Hair follicle dermal papilla cell (primary cell): ENCODE measurements at places on chromosomes 11 and 22. TPM values are rescaled to one million over a fixed set of nuclear protein-coding genes. Genes with fewer than 3 reads are reported as not detected.

The OR52N1 gene
- total RNA-seq: not detected in 2 replicates

The OR51V1 gene
- not detected in 2 replicates for total RNA-seq

The DEUP1 gene
- under 0.01 TPM in 1 of 2 replicates, not detected in the other for total RNA-seq

The KRTAP5-1 gene
- not detected in 2 replicates for total RNA-seq

The PHOX2A gene
- total RNA-seq: not detected in 2 replicates

The TMEM121B gene
- total RNA-seq: under 0.01 TPM in 1 of 2 replicates, not detected in the other

The UBQLNL gene
- 0.32 and 0.49 TPM in 2 replicates for total RNA-seq

The OR4A47 gene
- not detected in 2 replicates for total RNA-seq

The KIRREL3 gene
- total RNA-seq: 5.8 and 6.0 TPM in 2 replicates

The OR8A1 gene
- total RNA-seq: under 0.01 TPM in 1 of 2 replicates, not detected in the other

The LIPT2 gene
- 1.7 and 2.6 TPM in 2 replicates for total RNA-seq

The LRRC4C gene
- not detected in 2 replicates for total RNA-seq

The SYCE3 gene
- not detected in 2 replicates for total RNA-seq

The SLC35E4 gene
- total RNA-seq: 10.2 and 14.0 TPM in 2 replicates

The KRTAP5-8 gene
- not detected in 2 replicates for total RNA-seq

The IGLL1 gene
- not detected in 2 replicates for total RNA-seq

The HPS4 gene
- total RNA-seq: 34.4 and 42.2 TPM in 2 replicates

The DEFB131B gene
- total RNA-seq: not detected in 2 replicates

The OR52E8 gene
- not detected in 2 replicates for total RNA-seq

The SMTNL1 gene
- not detected in 2 replicates for total RNA-seq

The HSD17B12 gene
- 102 and 108 TPM in 2 replicates for total RNA-seq

The C11orf87 gene
- not detected in 2 replicates for total RNA-seq

The SEC14L6 gene
- not detected in 2 replicates for total RNA-seq

The DCDC1 gene
- 0.32 TPM in 1 of 2 replicates, not detected in the other for total RNA-seq

The TMEM86A gene
- 1.5 and 1.9 TPM in 2 replicates for total RNA-seq

The CASP12 gene
- 0.16 TPM in 1 of 2 replicates, not detected in the other for total RNA-seq

The ZNF202 gene
- 10.9 and 11.8 TPM in 2 replicates for total RNA-seq

The IL10RA gene
- 0.16 TPM in 1 of 2 replicates, not detected in the other for total RNA-seq

The PARVA gene
- total RNA-seq: 139 and 142 TPM in 2 replicates

The DCHS1 gene
- total RNA-seq: 42.3 and 53.2 TPM in 2 replicates

The TUBGCP6 gene
- 36.3 and 40.6 TPM in 2 replicates for total RNA-seq

The MS4A5 gene
- not detected in 2 replicates for total RNA-seq
